Cerebellar nuclear complex (tissue), 1 donor: ENCODE measurements at places on chromosomes 3 and 15.

- no peak for DNase-seq
Observed at GRCh38 chr3:23152989-23153388, 50.1 kb upstream of the UBE2E2 start.

DNA sequence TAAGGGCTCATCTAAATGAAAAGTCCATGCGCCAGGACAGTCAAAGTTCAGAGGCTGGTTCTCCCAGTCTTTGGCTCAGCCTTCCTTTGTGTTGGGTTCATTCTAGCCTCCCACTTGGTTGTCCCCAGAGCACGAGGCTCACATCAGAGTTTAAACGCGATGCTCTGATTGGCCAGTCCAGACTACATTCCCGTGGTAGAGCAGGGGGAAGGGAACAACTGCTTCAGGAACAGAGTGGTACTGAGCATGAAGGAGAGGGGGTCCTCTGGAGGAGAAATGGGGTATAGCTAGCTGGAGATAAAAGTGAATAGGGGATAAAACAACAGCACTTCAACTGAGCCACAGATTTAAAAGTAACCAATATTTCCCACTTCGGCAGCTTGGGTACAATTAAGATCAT is 32.2 kb downstream of the ANAPC13 start:
- DNase-seq, result no peak

- no peak for DNase-seq
Observed at GRCh38 chr15:33234020-33234461, 39.5 kb upstream of the FMN1 start.

- DNase-seq, result no peak
Observed at GRCh38 chr3:98555025-98555379, 23.2 kb downstream of the GPR15 start.

DNA sequence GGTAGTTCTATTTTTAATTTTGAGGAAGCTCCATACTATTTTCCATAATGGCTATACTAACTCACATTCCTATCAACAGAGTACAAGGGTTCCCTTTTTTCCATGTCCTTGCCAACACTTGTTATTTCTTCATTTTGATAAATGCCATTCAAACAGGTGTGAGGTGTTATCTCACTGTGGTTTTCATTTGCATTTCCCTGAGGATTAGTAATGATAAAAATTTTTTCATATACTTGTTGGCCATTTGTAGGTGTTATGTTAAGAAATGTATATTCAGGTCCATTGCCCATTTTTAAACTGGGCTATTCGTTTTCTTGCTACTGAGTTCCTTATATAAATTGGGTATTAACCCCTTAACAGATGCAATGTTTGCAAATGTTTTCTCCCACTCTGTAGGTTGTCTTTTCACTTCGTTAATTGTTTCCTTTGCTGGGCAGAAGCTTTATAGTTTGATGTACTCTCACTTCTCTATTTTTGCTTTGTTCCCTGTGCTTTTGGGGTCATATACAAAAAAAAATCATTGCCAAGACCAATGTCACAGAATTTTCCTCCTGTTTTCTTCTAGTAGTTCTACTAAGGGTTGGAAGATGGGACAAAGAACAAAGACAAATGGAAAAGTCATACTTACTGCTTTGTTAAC is 11.0 kb upstream of the VPS39 start:
- DNase-seq, result no peak

- DNase-seq, result no peak
Observed at GRCh38 chr3:178625053-178625600, 88.9 kb downstream of the KCNMB2 start.

GRCh38 chr3:127915115-127915936 is at the start of gene KBTBD12:
TSS of gene KBTBD12 (plus strand) at chr3:127915232. CDS start at chr3:127923062, 7,830 bp downstream.
- no peak for DNase-seq
